Urinary bladder (tissue), 4 donors: ENCODE measurements at places on chromosomes 12 and 14. TPM values are rescaled to one million over a fixed set of nuclear protein-coding genes. Genes with fewer than 3 reads are reported as not detected.

LRP1 gene
- total RNA-seq = 146 TPM

LRTM2 gene
- total RNA-seq = not detected

ITGB7 gene
- 1.6 TPM for total RNA-seq

TCL1A gene
- 2.0 TPM for total RNA-seq

CKAP4 gene
- 93.3 TPM for total RNA-seq

OASL gene
- 0.85 TPM for total RNA-seq

ESPL1 gene
- total RNA-seq = 4.5 TPM

ZCRB1 gene
- total RNA-seq = 27.7 TPM

FSCB gene
- total RNA-seq = 0.90 TPM

NPFF gene
- not detected for total RNA-seq

PRICKLE1 gene
- 59.7 TPM for total RNA-seq

PROX2 gene
- not detected for total RNA-seq

IRF9 gene
- total RNA-seq = 56.8 TPM

SYCP3 gene
- total RNA-seq = 0.21 TPM

ART4 gene
- 4.8 TPM for total RNA-seq

LUM gene
- total RNA-seq = 2,635 TPM

PLD4 gene
- total RNA-seq = 6.8 TPM

OAS1 gene
- 28.9 TPM for total RNA-seq

LRRC23 gene
- total RNA-seq = 9.2 TPM

TAS2R14 gene
- 20.3 TPM for total RNA-seq

TAS2R19 gene
- total RNA-seq = 24.5 TPM

SNX6 gene
- 171 TPM for total RNA-seq

CD69 gene
- 13.7 TPM for total RNA-seq

OTOGL gene
- total RNA-seq = 4.5 TPM

COCH gene
- total RNA-seq = 4.2 TPM

SLC10A1 gene
- total RNA-seq = not detected

PPFIA2 gene
- total RNA-seq = 14.5 TPM

RNASE7 gene
- total RNA-seq = not detected

AQP5 gene
- 1.4 TPM for total RNA-seq

OAS3 gene
- 11.3 TPM for total RNA-seq

RCOR1 gene
- total RNA-seq = 32.8 TPM

PNN gene
- total RNA-seq = 38.4 TPM

CCDC175 gene
- total RNA-seq = 0.74 TPM

IL26 gene
- not detected for total RNA-seq

NTS gene
- 27.4 TPM for total RNA-seq

TBC1D30 gene
- total RNA-seq = 3.9 TPM

TEP1 gene
- 17.4 TPM for total RNA-seq

IL31 gene
- not detected for total RNA-seq

MGAT2 gene
- 43.5 TPM for total RNA-seq

LRRC9 gene
- 0.21 TPM for total RNA-seq

KLRC2 gene
- 0.37 TPM for total RNA-seq

BHLHE41 gene
- total RNA-seq = 3.5 TPM

GOLGA5 gene
- total RNA-seq = 44.7 TPM

FAM181A gene
- not detected for total RNA-seq
